ENCODE measurements at places on chromosomes 16 and 17. TPM values are rescaled to one million over a fixed set of nuclear protein-coding genes. Genes with fewer than 3 reads are reported as not detected.

The PIPOX gene
- total RNA-seq, result 1.2 TPM

The HID1 gene
- 2.4 TPM for total RNA-seq

The ASGR2 gene
- total RNA-seq, result not detected

The TPSG1 gene
- not detected for total RNA-seq

The CACNG3 gene
- total RNA-seq, result not detected

The MRPL28 gene
- 96.9 TPM for total RNA-seq

The STXBP4 gene
- 5.5 TPM for total RNA-seq

The WFDC1 gene
- total RNA-seq, result not detected

The LMF1 gene
- 10.0 TPM for total RNA-seq

The TUBB3 gene
- 7.0 TPM for total RNA-seq

The SULT1A4 gene
- total RNA-seq, result not detected

The KRTAP4-5 gene
- not detected for total RNA-seq

The CHD9NB gene
- 0.64 TPM for total RNA-seq

The HOXB13 gene
- 0.24 TPM for total RNA-seq

The C16orf74 gene
- total RNA-seq, result 100 TPM

The OR3A3 gene
- not detected for total RNA-seq

The C16orf92 gene
- total RNA-seq, result not detected

The TBC1D26 gene
- total RNA-seq, result not detected

The FA2H gene
- 1.9 TPM for total RNA-seq

The PRAC2 gene
- not detected for total RNA-seq

The KLHL10 gene
- not detected for total RNA-seq

The RPGRIP1L gene
- total RNA-seq, result 5.1 TPM

The SCGB1C2 gene
- total RNA-seq, result not detected

The CDRT4 gene
- 0.43 TPM for total RNA-seq

The TPPP3 gene
- total RNA-seq, result 0.24 TPM

The KRT39 gene
- total RNA-seq, result not detected

The NECAB2 gene
- total RNA-seq, result not detected

The ST6GALNAC1 gene
- 0.96 TPM for total RNA-seq

The NACA2 gene
- total RNA-seq, result not detected

The ZNF205 gene
- 35.2 TPM for total RNA-seq

The FOXC2 gene
- under 0.01 TPM for total RNA-seq

The CHRNE gene
- 0.64 TPM for total RNA-seq

Measured in tracheal epithelial cell (primary cell).